PC-3 (cell line): ENCODE measurements at places on chromosomes 2 and 18. TPM values are rescaled to one million over a fixed set of nuclear protein-coding genes. Genes with fewer than 3 reads are reported as not detected.
A peak's percentile ranks its signal among the peaks of the same experiment; 100 is the strongest.

The TBR1 gene
- total RNA-seq: not detected in 2 replicates

The TGFA gene
- 45.0 and 54.7 TPM in 2 replicates for total RNA-seq

DNA sequence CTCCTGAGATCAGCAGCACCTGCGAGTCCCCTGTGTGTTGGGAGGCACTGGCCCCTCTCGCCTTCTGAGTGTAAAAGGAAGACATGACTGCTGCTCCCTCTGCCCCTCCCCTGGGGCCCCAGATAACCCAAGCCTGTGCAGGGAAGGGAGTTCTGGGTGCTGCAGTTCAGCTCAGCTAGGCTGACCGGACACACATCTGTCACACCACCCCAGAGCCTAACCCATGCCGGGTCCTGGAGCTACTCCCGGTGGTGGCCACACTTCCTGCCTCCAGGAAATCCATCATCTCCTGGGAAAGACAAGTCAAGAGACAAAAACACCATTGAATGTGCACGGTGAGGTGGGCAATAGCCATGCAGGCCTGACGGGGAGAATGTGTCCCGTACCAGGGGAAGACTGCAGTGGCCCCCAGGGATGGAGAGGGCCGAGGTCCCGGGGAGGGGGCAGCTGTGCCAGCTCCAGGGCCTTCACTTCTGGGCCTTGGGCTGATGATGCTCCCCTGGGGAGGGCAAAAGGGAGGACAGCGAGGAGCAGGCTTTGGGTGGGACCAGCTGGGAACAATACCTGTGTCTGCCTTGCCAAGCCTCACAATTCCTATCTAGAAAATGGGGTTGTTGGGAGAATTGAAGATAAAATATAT is 210.6 kb downstream of the TFCP2L1 start:
- H3K27ac ChIP-seq: no peak overlapping the region
- no peaks in the 10 kb centered on the region; the same call in 1 of the 2 replicates for H3K36me3 ChIP-seq
- no peak for DNase-seq
- H3K4me1 ChIP-seq: peaks cover 22% of the 10 kb centered on the region
- H3K27me3 ChIP-seq: no peaks in the 10 kb centered on the region
- H3K4me3 ChIP-seq: no peak overlapping the region

The ALPG gene
- total RNA-seq: 0.12 and 0.18 TPM in 2 replicates

The SERPINB3 gene
- total RNA-seq: 5.6 and 6.3 TPM in 2 replicates

The MEP1B gene
- not detected in 2 replicates for total RNA-seq

DNA sequence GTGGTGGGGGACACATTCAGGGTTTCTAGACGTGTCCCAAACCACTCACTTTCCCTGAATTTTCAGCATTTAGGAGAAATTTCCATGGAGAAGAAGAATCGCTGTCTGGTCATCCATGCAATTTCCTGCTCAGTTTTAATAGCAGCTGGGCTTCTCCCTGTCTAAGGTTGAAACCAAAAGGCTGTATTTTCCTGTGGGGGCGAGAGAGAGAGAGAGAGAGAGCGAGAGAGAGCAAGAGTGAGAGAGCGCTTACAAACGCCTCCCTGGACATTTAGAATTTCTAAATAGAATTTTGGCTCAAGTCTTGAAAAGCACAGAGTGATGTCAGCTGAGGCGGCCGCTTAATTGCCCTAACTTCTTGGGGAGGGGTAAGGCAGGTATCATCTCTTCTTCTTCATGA is 110.8 kb downstream of the SETBP1 start:
- no peak for DNase-seq
- no peaks in the 10 kb centered on the region for H3K36me3 ChIP-seq
- H3K27me3 ChIP-seq: no peaks in the 10 kb centered on the region
- no peaks in the 10 kb centered on the region for H3K4me1 ChIP-seq

DNA sequence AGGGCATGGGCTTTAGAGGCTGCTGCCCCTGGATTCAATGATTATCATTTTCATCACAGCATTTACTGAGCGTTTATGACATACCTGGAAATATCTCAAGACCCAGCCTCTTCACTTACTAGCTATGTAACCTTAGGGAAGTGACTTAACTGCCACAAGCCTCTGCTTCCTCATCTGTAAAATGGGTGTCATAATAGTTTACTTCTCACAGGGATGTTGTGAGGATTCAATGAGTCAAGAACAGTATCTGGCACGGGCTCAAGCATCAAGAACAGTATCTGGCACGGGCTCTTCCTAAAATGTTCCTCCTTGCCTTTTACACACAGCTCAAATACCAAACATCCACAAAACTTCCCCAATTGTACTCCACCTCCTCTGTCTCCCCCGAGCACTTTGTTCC is 31.4 kb downstream of the LGALSL start:
- H3K27ac ChIP-seq: no peak overlapping the region
- no peaks in the 10 kb centered on the region for H3K27me3 ChIP-seq
- peaks cover 21% of the 10 kb centered on the region for H3K4me1 ChIP-seq

GRCh38 chr2:58571181-58571852 is 330.2 kb upstream of the FANCL start:
- DNase-seq: peak; percentile 86
- H3K27ac ChIP-seq: no peak overlapping the region
- H3K4me3 ChIP-seq: no peak overlapping the region
- no peaks in the 10 kb centered on the region for H3K36me3 ChIP-seq
- H3K4me1 ChIP-seq: peaks cover 21% of the 10 kb centered on the region
- no peaks in the 10 kb centered on the region for H3K27me3 ChIP-seq

GRCh38 chr2:200603972-200604371 is 18.2 kb downstream of the AOX1 start:
- H3K4me3 ChIP-seq: peak overlapping the region; percentile 6; the same call in 1 of the 2 replicates
- no peaks in the 10 kb centered on the region for H3K27me3 ChIP-seq
- H3K36me3 ChIP-seq: no peaks in the 10 kb centered on the region
- DNase-seq: peak; percentile 92
- H3K4me1 ChIP-seq: peaks cover 61% of the 10 kb centered on the region

DNA sequence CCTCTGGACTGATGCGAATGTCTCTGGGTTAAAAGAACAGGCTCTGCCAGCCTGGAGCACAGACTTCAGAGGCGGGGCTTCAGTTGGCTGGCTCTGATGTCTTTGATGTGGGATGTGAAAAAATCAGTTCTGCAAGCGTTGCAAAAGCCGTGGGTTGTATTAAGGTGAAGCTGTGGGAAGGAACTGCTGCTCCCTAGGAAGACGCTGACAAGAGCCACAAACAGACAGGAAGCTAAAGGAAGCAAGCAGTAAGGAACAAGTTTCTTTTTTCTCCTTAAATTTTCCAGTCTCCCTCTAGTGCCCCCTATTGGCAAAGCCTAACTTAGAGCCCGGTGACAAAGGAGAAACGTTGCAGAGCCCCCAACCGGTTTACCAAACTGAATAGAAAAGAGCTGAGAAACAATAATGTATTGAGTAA is 239.0 kb downstream of the CCDC178 start:
- H3K27ac ChIP-seq: no peak overlapping the region
- no peaks in the 10 kb centered on the region for H3K36me3 ChIP-seq
- H3K4me1 ChIP-seq: no peaks in the 10 kb centered on the region
- H3K4me3 ChIP-seq: no peak overlapping the region
- DNase-seq: peak; percentile 10

GRCh38 chr2:10493634-10494281 is 45.6 kb upstream of the ODC1 start:
- no peak overlapping the region for H3K4me3 ChIP-seq
- no peaks in the 10 kb centered on the region for H3K27me3 ChIP-seq
- peak overlapping the region; percentile 97 for H3K27ac ChIP-seq
- DNase-seq: peak; percentile 99
- H3K4me1 ChIP-seq: peaks cover 30% of the 10 kb centered on the region

The ZNF385B gene
- 0.81 and 2.4 TPM in 2 replicates for total RNA-seq

GRCh38 chr2:181784556-181784955 is 104.2 kb upstream of the NEUROD1 start:
- peaks cover 74% of the 10 kb centered on the region for H3K4me1 ChIP-seq
- H3K4me3 ChIP-seq: no peak overlapping the region
- no peaks in the 10 kb centered on the region for H3K27me3 ChIP-seq
- peak; percentile 56 for DNase-seq
- no peaks in the 10 kb centered on the region for H3K36me3 ChIP-seq

GRCh38 chr2:182186132-182186735 is 200.6 kb downstream of the PPP1R1C start:
- DNase-seq: peak; percentile 86
- no peak overlapping the region for H3K27ac ChIP-seq
- no peaks in the 10 kb centered on the region for H3K36me3 ChIP-seq
- H3K4me3 ChIP-seq: no peak overlapping the region

DNA sequence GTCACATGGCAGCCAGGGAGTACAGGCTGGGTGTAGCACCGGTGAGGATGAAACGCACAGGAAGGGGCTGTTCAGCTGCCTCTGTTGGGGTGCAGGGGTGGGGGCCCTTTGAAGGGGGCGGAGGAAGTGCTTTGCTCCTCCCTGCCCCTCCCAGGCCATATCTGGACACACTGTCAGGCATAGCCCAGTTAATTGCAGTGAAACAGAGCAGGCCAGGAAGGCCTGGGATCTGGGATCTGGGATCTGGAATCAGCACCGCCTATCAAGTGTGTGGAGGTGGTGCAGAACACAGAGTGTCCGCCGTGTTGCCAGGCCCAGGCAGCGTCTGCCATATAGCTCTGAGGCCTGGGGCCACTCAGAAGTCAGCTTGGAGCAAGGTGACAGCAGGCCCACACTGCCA is 119.3 kb upstream of the MSH2 start:
- H3K27me3 ChIP-seq: no peaks in the 10 kb centered on the region
- no peak overlapping the region for H3K27ac ChIP-seq
- no peak for DNase-seq
- H3K4me3 ChIP-seq: no peak overlapping the region
- no peaks in the 10 kb centered on the region for H3K36me3 ChIP-seq

The FAM228B gene
- 4.5 and 8.8 TPM in 2 replicates for total RNA-seq

DNA sequence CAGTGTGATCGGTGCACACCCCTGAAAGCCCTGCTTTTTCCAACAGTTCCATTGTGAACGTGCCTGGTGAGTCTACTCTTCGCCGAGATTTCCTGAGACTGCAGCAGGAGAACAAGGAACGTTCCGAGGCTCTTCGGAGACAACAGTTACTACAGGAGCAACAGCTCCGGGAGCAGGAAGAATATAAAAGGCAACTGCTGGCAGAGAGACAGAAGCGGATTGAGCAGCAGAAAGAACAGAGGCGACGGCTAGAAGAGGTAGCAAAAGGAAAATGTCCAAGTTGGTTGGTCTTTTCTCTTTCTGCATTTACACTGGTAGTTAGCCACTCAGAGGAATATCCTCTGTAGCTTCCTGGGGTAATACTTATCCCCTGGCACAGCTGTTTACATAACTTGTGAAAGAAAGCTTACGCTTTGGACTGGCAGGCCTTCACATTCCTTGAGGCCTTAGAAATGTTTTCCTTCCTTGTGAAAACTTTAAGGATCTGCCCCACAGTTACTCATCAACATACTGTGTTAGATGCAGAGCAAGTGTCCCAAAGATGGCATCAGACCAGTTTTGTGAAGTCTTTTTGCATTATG is 146.6 kb downstream of the MAP4K4 start:
- peak overlapping the region; percentile 18; the same call in 1 of the 2 replicates for H3K27ac ChIP-seq
- no peaks in the 10 kb centered on the region for H3K27me3 ChIP-seq
- peaks cover 77% of the 10 kb centered on the region for H3K36me3 ChIP-seq
- peak; percentile 54 for DNase-seq
- H3K4me1 ChIP-seq: peaks cover 25% of the 10 kb centered on the region

DNA sequence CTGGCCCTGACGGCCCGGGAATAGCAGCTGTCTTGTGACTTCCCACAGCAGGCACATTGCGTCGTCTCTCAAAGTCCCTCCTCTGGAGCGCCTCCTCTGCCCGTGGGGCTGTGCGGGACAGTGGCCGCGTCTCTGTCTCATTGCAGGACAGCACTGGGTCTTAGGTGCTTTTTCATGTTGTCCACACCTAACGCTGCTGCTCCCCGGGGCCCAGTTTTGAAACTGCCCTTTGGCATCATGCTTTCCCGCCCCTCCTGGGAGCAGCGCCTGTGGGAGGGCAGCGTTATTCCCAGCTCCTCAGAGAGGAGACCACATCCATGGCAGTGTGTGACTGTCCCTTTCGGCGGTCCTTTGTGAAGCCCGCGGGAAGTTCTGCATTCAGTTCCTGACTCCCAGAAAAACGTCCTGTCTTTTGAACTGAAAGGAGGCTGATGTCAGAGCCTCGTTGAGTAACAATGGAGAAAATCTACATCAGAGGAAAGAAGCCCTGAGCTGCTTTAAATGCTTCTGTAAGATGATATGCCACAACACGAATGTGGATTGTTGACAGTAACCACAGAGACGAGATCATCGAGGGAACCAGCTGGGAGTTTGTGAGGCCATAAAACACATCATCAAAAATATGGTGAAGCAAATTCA is 226.0 kb downstream of the FAM210A start:
- no peaks in the 10 kb centered on the region for H3K4me1 ChIP-seq
- no peak for DNase-seq
- H3K27me3 ChIP-seq: peaks cover 74% of the 10 kb centered on the region
- H3K27ac ChIP-seq: no peak overlapping the region
- no peaks in the 10 kb centered on the region for H3K36me3 ChIP-seq

The MYOM1 gene
- total RNA-seq: 0.07 and 0.12 TPM in 2 replicates

DNA sequence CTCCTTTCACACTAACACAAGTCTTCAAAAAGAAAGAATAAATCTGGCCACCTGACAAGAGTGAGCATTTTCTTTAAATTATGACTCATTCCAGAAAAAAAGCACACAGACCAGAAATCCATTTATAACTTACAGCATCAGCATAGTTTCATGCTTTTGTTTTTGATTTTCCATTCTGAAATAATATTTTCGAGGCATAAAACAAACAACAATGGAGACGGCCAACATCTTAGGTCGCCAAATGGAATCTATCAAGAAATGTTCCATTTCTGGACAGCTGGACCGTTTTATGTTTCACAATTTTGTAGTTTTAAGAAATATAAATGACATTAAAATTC is 165.4 kb upstream of the ZFP36L2 start:
- no peaks in the 10 kb centered on the region for H3K27me3 ChIP-seq
- H3K4me3 ChIP-seq: no peak overlapping the region
- peak; percentile 14 for DNase-seq
- H3K36me3 ChIP-seq: peaks cover 5% of the 10 kb centered on the region

The EFEMP1 gene
- 52.0 and 59.6 TPM in 2 replicates for total RNA-seq

DNA sequence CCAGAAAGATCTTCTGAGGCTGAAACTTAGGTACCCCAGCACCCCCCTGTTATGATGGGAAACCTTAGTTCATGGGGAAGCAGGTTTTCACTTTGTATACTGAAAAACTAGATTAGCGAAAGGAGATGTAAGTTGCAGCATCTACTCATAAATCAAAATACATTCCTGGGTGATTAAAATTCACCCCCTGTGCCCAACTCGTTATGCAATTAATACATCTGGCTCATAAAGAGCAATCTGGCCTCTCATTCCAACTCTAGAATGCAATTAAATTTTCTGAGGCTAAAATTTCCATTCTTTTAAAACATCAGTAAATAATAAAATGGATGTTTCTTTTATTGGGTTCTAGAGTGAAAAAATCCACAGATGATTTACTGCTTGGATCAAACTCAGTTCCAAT is 110.9 kb upstream of the BZW1 start:
- no peak for DNase-seq
- H3K36me3 ChIP-seq: no peaks in the 10 kb centered on the region
- no peaks in the 10 kb centered on the region for H3K27me3 ChIP-seq
- H3K4me1 ChIP-seq: peaks cover 18% of the 10 kb centered on the region
- no peak overlapping the region for H3K27ac ChIP-seq

GRCh38 chr2:225865468-225865867 is 466.0 kb downstream of the NYAP2 start:
- DNase-seq: no peak
- H3K36me3 ChIP-seq: no peaks in the 10 kb centered on the region
- H3K27me3 ChIP-seq: no peaks in the 10 kb centered on the region
- no peak overlapping the region for H3K4me3 ChIP-seq
- H3K27ac ChIP-seq: no peak overlapping the region

The KCNG2 gene
- not detected in 2 replicates for total RNA-seq

- peaks cover 25% of the 10 kb centered on the region for H3K27me3 ChIP-seq
- DNase-seq: no peak
- H3K27ac ChIP-seq: no peak overlapping the region
- no peaks in the 10 kb centered on the region for H3K4me1 ChIP-seq
- H3K36me3 ChIP-seq: no peaks in the 10 kb centered on the region
- no peak overlapping the region for H3K4me3 ChIP-seq
Measured at GRCh38 chr18:399631-400135, 100.8 kb downstream of the COLEC12 start.

The DGKD gene
- total RNA-seq: 23.3 and 36.2 TPM in 2 replicates
